ENCODE measurements at places on chromosomes 3 and 15.

GRCh38 chr3:54917174-54917573 is 10.7 kb downstream of the LRTM1 start:
- no peak for DNase-seq

DNA sequence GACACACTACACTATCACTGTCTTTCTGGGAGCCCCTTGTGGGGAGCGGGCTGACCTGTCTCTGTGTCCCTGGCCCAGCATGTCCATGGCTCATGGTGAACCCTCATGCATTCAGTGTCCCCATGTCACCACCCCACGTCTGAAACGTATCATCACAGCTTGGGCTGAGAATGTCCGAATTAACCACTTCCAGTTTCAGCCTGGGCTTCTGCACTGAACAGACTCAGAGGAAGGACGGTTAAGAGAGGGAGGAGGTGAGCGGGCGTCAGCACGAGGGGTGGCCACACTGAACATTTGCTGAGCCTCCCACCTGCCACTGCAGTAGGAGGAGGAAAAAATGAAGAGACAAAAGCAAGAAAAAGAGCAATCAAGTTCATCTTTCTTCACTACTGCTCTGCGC is 30.5 kb downstream of the ATP2B2 start:
- no peak for DNase-seq

DNA sequence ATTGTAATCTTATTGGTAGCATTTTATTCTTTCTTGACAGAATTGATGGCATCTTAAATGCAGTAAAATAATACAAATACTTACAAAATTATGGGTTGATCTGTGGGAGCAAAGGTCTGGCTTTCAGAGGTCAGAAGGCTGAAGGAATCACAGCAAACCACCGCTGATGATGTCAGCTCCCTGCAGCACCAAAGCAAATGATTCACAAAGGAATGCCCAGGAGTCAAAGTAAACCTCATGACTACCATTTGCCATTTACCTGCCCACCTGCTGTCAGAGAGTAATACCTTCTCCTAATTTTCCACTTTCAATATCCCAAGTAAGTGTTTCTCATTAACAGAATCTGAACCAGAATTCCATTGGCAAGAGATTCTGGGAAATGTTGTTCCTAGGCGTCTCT is 46.1 kb downstream of the CPA3 start:
- DNase-seq, result no peak

DNA sequence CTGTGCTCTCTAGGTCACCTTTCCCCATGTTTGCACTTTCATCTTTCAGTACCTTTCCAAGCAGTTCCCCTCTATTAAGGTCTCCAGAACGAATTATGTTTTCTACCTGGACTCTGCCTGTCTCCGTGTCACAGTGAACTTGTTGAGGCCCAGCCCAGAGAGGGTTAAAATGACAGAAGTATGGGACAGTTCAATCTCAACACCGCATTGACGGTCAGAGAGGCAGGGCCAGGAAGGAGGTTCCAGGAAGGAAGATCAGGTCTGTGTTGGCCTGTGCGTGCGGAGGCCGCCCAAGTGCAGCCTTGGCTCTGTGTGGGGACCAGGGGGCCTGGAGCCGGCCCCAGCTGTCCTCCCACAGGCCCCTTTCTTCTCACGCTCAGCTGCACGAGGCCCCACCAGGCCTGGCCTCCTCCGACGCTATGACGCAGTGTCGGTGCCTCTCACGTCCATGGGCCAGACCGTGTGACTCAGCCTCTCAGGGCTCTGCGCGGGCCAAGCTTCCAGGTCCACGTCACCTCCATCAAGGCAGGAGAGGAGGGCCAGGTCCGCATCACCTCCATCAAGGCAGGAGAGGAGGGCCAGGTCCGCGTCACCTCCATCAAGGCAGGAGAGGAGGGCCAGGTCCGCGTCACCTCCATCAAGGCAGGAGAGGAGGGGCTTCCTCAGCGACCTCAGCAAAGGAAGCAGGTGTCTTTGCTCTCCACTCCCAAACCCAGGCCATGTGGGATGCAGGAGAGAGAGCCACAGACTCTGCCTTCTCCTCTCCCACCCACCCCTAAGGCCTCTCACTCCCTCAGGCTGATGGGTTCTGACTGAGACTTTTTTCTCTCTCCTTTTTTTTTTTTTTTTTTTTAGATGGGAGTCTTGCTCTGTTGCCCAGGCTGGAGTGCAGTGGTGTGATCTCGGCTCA is 83.1 kb downstream of the CPN2 start:
- no peak for DNase-seq

GRCh38 chr3:51588724-51589123 is 50.2 kb downstream of the RAD54L2 start:
- DNase-seq, result no peak

GRCh38 chr3:129119365-129120100 is 2.1 kb downstream of the RAB43 start:
- DNase-seq, result no peak

DNA sequence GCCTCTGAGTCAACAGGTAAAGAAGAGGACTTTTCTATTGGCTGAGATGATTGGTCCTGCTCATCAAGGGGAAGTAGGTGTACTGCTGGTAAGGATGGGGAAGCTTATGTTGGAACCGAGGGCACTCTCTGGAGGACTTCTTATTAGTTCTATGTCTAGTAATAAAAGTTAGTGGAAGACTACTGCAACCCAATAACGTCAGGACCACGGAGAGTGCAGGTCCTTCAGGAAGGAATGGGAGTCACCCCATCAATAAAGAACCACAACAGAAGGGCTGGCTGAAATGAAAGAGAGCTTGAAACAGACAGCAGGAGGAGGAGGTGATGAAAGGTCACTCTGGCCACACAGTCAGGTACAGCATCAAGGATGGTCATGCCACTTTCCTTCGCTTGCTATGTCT is 68.8 kb upstream of the PRR23E start:
- no peak for DNase-seq

DNA sequence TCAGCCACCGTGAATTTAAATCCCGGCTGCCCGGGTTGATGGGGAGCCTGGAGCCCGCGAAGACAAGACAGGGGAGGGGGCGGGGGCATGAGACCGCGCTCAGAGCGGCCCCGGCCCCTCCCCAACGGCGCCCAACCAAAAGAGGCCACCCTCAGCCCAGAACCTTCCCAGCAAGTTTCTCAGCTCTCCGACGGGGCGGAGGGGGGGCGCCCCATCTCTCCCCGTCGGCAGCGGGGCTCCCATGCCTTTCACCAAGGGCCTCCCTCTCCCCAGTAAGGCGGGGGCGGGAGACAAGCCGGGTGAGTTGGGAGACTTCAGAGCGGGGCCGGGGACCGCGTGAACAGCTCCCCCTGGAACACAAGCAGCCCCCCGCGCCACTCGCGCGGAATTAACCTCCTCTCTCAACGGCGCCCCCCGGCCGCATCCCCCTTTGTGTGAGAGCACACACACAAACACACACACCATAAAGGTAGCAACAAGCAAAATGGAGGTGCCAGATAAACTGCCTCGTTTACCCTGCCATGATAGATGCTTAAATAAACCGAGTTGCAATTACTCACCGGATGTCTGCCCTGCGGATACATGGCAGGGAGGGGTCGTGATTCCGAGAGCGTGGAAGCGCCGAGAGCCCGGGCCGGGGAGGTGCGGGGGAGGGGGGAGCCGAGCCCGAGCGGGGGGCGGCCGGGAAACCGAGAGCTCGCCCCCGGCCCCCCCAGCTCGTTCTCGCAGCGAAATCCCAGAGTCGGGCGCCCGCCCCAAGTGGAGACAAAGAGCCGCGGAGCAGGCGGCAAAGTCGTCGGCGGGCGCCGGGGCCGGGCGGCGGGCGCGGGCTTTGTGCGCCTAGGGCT is 1.3 kb downstream of the TLE3 start:
- DNase-seq, result no peak

GRCh38 chr3:100073049-100073713 is 41.1 kb downstream of the FILIP1L start:
- DNase-seq, result no peak

GRCh38 chr3:189677667-189678066 is 46.5 kb downstream of the TP63 start:
- DNase-seq, result no peak

DNA sequence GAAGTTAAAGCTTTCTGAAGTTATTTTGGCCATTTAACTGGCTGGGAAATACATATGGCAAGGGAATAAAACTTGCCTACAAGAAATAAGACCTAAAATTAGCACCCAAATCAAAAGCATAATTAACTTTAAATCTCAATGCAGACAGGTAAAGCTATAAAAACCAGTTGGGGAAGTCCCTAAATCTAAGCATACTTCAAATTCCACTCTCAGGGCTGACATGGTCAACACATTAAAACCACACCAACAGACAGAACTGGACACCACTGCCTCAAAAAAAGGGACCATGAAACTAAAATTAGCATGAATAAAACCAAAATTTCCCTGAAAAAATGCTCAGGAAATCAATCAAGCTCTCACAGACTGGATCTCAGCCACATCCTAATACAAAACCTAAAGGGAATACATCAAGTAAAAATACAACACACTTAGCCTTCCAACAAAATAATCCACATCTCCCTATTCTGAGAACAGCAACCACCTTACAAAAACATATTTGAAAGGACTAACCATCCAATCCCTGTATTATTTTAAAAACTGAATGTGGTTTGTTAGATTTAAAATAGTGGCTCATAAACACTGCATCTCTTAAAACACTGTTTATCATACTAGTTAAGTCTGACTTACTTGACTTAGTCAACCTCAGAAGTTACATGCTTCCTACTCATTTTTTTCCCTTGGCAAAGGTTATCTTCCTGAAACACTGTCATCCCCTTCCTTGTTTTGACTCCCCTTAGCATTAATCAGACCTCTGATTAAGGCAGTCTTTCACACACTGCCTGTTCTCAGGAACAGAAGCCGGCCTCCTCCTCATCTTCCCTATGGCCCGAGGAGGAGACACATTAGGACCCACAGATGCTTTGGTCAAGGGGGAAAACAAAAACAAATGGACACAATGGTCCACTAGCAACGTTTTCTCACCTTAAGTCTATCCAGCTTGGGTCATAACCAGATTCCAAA is 8.3 kb downstream of the TRA2B start:
- no peak for DNase-seq

DNA sequence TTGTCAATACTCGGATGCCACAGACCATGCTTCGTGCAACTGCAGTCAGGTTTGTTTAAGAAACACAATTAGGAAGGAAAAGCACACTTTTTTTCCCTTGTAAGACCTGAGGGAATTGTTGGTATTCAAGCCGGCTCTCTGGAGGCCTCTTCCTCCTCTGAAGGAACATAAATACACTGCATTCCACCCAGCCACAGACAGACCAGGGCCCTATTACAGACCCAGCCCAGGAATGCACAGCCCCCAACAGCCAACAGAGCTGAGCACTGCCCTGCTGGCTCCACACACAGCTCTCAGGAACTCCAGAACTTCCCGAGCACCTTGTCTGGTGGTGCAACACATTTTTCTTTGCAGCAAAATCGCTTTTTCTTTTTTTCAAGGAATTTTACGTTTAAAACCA is 488.7 kb upstream of the PROK2 start:
- DNase-seq, result no peak

- no peak for DNase-seq
Observed at GRCh38 chr3:47362701-47363100, 18.1 kb upstream of the PTPN23 start.

DNA sequence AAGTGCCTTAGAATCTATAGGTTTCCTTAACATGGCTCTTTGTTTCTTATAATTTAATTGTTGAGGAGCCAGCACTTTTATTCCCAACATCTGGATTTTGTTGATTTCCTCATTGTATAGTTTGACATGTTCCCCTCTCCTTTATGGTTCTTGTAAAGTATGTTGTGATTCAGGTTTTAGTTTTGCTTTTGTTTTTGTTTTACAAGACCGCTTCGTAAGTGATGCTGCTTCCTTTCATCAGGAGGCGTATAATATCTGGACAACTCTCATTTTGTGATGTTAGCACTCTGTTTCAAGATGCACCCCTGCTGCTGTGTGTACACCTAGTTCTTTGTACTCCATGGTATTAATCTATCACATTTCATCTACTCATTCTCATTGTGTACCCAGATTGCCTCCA is 48.7 kb downstream of the SLC49A4 start:
- no peak for DNase-seq

DNA sequence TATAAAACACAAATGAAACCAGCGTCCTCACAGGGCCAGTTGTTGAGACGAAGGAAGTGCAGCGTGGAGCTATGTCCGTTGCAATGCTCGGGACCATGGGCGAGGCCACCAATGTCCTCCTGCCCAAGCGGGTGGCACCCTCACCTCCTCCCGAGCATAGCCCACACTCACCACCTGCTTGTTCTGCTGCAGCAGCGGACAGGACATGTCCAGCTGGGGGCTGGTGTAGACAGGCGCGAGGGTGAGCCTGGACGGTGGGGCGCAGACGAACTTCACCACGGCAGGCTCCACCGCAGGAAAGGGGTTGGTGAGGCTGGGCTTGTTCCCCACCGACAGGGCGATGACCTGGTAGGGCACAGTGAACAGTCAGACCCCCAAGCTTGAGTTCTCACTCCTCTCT is 62.1 kb downstream of the NUP210 start:
- no peak for DNase-seq

GRCh38 chr3:185270956-185271332 is 17.1 kb upstream of the EHHADH start:
- DNase-seq, result no peak

DNA sequence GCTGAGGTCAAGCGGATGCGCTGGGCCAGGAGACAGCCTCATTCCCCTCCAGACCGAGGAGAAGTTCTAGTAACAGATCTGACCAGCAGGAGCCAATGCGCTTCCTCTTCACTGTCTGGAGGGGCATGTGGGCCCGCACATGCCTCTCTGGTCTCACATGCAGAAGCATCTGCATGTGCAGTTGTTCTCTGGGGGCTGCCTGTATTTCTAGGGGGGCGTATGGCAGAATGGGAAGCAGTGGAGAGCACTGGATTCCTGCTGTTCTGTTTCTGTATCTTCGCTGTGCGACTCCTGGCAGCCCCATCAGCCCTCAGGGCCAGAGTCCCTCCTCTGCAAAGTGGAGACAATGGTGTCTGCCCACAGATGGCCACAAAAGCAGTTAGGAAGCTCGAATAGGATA is 170.4 kb upstream of the IQSEC1 start:
- no peak for DNase-seq

GRCh38 chr15:92613841-92614240 is 41.7 kb downstream of the FAM174B start:
- no peak for DNase-seq

DNA sequence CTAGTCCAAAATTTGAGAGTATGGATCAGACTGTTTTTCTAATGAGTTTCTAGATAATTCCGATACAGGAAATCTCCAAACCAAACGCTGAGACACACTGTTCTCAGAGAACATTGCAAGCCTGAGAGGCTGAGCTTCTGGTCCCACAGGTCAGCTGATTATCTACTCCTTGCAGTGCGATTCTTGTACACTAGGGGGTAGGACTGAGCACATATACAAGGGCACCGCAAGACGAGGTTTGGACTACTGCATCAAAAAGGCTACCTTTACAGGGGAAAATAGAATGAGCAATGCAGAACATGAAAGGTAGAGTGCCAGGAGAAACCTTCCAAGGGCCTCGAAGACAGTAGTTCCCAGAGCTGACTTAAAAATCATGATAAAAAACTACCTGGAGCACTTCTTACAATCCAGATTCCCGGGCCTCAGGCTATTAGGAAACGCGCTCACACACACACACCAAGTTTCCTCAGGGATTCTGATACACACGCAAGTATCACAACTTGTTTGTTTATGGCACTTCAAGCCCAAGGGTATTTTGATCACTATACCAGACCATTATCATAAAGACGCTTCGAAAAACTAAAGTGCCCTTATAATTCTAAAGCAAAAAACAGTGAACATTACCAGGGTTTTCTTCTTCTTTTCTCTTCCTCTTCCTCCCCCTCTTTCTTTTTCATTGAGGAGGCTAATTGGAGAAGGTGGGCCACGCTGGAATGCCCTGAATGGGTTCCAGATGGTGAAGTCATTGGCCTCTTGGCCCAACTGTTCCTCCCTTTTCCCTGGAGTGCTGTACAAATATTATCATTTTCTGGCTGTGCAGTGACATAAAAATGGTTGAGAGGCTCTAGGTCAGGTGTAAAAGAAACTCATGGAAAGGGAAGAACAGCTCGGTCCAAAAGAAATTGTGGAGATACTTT is 61.8 kb downstream of the SLC12A8 start:
- no peak for DNase-seq

Measured in progenitor cell of endocrine pancreas (in vitro differentiated cells).